HS-5 (cell line): ENCODE measurements at places on chromosomes 4 and X.

DNA sequence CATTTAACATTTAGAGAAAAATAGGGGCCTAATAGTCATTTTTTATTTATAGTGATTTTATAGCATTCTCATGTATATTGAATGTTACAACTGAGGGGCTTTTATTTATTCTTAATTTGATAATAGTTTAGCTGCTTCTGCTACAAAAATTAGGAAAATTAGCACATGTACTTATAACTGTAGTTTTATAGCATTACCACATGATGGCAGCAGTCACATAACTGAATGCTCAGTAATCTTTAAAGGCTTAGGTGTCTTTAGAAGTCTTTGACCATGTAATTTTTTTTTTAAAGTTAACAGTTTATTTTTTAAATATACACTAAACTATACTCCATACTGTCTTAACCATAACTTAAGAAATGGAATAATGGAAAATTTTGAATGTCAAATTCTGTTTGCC is 136.6 kb downstream of the STAG2 start:
- DNase-seq, result no peak

GRCh38 chrX:37745835-37746217 is 34.0 kb upstream of the CYBB start:
- DNase-seq, result no peak

DNA sequence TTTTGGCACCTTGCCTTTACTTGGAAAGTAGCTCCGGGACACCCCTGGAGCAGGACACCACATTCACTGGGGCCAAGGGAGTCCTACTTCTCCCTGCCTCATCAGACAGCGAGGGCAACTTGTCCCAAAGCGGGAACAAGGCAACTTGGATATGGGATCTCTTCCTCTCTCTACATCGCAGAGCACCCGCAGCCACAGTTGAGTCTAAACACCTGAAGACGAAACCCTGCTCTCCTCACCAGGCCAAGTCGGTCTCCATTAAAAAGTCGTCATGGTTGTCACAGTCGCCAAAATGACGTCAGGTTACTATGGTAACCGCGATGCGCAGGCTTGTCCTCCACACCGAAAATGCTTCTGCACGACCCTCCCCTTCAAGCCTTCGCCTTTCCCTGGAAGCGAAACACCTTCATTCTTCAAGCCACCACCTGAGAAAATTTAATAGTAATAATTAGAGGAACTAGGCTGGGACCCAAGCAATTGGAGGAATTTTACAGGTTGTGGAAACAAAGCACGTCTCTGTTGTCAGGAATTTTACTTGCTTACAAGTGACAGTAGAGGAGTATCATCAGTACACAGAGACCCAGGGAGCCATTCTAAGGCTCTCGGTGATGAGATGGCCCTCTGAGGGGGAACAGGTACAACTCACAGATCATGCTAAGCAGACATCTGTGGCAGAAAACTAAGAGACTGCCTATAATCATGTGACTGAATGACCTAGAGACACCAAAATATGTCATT is 30.5 kb upstream of the TCEAL4 start:
- no peak for DNase-seq

GRCh38 chr4:139808381-139808807 is 142.8 kb downstream of the MGST2 start:
- DNase-seq, result no peak

DNA sequence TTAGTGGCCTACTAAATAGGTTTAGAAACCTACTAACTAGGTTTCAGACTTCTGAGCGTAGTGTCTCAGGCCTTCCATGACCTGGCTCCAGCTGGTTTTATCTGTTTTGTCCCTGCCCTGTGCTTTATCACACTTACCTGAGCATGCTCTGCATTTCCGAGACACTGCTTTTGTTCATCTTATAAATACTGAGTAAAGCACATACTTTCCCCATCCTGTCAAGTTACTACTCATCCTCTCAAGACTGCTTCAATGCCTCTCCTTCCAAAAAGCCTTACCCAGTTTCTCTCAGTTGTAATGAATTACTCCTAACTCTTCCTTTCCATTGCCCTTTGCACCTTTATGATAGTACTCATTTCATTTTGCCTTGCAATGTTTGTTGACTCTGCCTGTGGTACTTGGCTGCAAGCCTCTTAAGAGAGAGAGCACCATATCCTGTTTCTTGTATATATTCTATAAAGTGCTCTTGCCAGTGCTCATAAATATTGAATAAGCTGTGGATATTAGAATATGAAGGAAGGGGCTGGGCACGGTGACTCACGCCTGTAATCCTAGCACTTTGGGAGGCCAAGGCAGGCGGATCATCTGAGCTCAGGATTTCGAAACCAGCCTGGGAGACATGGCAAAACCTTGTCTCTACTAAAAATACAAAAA is 34.4 kb downstream of the SLAIN2 start:
- DNase-seq, result peak; percentile 72
